ENCODE measurements at places on chromosomes 5 and 9.

DNA sequence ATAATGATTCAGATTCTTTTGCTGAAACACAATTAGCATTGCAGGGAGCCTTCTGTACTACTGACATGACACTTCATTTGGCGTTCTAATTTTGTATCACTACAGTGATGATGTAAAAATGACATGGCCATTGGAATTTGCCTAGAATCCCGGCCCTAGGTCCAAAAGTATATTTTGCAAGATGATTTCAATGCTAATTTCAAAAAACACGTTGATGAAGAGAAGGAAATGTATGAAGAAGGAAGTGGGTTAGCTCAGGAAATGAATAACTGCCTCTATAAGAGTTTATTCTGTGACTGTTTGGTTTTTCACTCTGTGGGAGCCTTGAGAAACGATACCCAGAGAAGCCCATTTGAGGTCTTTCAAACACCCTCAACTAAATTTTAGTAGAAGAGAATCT is 59.3 kb downstream of the OSTF1 start:
- no peaks in the 10 kb centered on the region for H3K4me1 ChIP-seq
- H3K4me3 ChIP-seq: no peak overlapping the region
- H3K36me3 ChIP-seq: no peaks in the 10 kb centered on the region
- no peak overlapping the region for H3K27ac ChIP-seq
- no peaks in the 10 kb centered on the region for H3K27me3 ChIP-seq

DNA sequence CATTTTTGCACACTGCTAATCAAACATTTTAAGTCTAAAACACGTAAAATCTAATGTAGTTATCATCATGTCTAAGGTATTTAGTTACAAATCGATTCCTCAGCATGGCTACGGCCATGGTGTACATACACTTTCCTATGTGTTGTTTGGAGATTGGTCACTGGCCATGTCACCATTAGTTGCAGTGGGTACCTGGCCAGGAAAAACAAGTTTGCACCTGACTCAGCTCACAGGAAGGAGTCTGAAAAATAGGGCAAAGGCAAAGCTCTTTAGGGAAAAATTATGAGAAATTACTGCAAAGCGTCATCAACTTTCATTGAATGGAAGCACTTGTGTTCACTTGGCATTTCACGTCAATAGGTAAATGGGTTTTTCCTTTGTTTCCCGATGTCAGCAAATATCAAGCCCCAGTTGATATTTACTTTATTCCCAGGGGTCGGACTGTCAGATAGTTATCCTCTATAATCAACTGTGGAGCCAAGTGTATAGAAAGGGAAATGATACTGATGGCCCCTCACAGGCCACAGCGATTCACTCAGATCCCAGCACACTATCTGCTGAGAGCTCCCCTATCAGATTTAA is 626.0 kb upstream of the ADAMTS16 start:
- H3K27me3 ChIP-seq: no peaks in the 10 kb centered on the region
- no peak overlapping the region for H3K4me3 ChIP-seq
- H3K4me1 ChIP-seq: no peaks in the 10 kb centered on the region
- DNase-seq: no peak

- no peak for DNase-seq
- H3K27me3 ChIP-seq: no peaks in the 10 kb centered on the region
- no peaks in the 10 kb centered on the region for H3K36me3 ChIP-seq
- no peak overlapping the region for H3K27ac ChIP-seq
- no peaks in the 10 kb centered on the region for H3K4me1 ChIP-seq
Observed at GRCh38 chr5:128913551-128913950, 51.7 kb upstream of the SLC27A6 start.

DNA sequence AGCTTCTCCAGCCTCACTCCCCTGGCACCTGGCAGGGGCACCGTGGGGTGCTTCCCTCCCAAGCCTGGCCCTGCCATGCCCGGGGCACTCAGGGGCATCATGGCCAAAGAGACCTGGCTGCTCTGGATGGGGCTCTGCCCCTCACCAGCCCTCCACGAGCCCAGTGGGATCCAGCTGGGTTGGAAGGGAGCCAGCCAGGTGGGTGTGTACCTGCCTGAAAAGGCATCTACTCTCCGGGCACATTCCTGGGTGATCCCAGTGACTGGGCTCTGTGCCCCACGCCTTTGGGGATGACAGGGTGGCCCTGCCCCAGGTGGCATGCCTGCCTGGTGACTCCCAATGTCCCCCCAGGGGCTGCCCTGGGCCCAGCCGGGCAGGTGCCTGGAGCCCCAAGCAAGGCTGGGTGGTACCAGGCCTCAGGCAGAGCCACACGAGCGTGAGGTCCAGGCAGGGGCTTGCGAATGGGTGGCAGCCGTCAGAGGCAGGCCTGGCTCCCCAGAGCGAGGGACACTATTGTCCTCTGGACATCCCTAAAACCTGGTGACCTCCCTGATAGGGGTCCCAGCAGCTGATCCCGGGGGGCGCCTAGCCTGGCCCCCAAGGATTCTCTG is 777 bp downstream of the GPSM1 start:
- no peak overlapping the region for H3K27ac ChIP-seq
- H3K27me3 ChIP-seq: no peaks in the 10 kb centered on the region
- H3K36me3 ChIP-seq: no peaks in the 10 kb centered on the region
- H3K4me1 ChIP-seq: peaks cover 22% of the 10 kb centered on the region
- no peak for DNase-seq

- no peak overlapping the region for H3K4me3 ChIP-seq
- H3K36me3 ChIP-seq: peaks cover 44% of the 10 kb centered on the region
- peaks cover 13% of the 10 kb centered on the region for H3K4me1 ChIP-seq
- no peak overlapping the region for H3K27ac ChIP-seq
- no peaks in the 10 kb centered on the region for H3K27me3 ChIP-seq
- DNase-seq: no peak
Observed at GRCh38 chr5:160048131-160048530, 39.2 kb downstream of the TTC1 start.

DNA sequence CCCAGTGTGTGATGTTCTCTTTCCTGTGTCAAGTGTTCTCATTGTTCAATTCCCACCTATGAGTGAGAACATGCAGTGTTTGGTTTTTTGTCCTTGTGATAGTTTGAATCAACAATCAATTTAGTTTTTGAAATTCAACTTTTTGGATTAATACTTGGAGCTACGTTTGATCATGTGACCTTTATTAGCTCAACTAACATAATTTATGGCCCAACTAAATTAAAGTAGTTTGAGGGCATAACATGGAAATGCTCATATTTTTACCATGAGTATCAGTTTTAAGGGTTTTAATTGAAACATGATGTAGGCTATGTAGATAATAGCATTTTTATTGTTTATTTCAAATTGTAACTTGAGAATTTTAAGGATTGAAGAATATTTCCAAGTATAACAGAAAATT is 168.0 kb downstream of the CCDC171 start:
- peaks cover 3% of the 10 kb centered on the region for H3K4me1 ChIP-seq
- H3K4me3 ChIP-seq: no peak overlapping the region
- no peaks in the 10 kb centered on the region for H3K36me3 ChIP-seq
- H3K27ac ChIP-seq: no peak overlapping the region
- no peak for DNase-seq

- no peaks in the 10 kb centered on the region for H3K27me3 ChIP-seq
- DNase-seq: no peak
- no peaks in the 10 kb centered on the region for H3K4me1 ChIP-seq
- H3K4me3 ChIP-seq: no peak overlapping the region
- no peak overlapping the region for H3K27ac ChIP-seq
Observed at GRCh38 chr9:19113964-19114679, 11.4 kb upstream of the HAUS6 start.

DNA sequence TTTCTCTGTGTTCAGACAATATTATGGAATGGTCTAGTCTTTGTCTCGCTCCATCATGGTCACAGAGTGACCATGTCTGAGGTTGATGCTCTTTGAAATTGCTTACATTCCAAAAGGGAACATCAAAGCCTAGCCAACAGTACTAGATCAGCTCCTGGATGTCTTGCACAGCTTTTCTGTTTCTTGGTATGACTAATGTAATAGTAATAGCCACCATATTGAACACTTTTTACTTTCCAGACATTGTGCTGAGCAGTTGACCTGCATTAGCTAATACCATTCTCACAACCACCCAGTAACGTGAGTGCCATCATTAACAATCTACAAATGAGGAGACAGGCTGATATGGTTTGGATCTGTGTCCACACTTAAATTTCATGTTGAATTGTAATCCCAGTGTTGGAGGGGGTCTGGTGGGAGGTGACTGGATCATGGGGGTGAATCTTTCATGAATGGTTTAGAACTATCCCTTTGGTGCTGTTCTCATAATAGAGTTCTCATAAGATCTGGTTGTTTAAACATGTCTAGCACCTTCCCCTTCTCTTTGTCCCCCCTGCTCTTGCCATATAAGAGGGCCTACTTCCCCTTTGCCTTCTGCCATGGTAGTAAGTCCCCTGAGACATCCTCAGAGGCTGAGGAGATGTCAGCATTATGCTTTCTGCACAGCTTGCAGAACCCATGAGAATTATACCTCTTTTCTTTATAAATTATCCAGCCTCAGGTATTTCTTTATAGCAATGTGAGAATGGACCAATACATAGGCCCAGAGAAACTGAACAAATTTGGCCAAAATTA is 577.5 kb upstream of the CLINT1 start:
- H3K4me3 ChIP-seq: no peak overlapping the region
- H3K36me3 ChIP-seq: no peaks in the 10 kb centered on the region
- H3K4me1 ChIP-seq: no peaks in the 10 kb centered on the region

GRCh38 chr5:126846344-126846743 is 69.4 kb downstream of the LMNB1 start:
- no peaks in the 10 kb centered on the region for H3K27me3 ChIP-seq
- 0 out of 2 replicates have a peak overlapping the region, but pooled peaks have one; percentile 59 for H3K27ac ChIP-seq
- H3K36me3 ChIP-seq: no peaks in the 10 kb centered on the region

DNA sequence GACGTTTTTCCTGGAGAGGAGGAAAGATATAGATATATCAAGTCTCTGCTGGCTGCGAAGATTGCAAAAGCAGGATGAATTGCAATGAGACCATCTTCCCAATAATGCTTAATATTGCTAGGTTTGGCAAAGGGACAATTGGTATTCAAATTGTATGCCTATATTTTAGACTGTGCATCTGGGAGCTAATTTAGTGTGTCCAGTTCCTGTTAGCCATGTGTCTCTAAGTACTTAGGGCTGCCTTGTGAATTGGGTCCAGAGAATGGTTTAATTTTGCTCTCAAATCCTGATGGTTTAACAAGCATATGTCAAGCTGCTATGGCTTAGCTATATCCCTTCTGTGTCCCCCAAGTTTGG is 97.6 kb upstream of the ZNF366 start:
- H3K4me3 ChIP-seq: no peak overlapping the region
- no peaks in the 10 kb centered on the region for H3K27me3 ChIP-seq
- no peak for DNase-seq
- H3K4me1 ChIP-seq: no peaks in the 10 kb centered on the region
- H3K36me3 ChIP-seq: no peaks in the 10 kb centered on the region

GRCh38 chr5:99316484-99316883 is 387.7 kb upstream of the CHD1 start:
- no peak overlapping the region for H3K27ac ChIP-seq
- no peaks in the 10 kb centered on the region for H3K4me1 ChIP-seq
- H3K4me3 ChIP-seq: no peak overlapping the region
- DNase-seq: no peak

DNA sequence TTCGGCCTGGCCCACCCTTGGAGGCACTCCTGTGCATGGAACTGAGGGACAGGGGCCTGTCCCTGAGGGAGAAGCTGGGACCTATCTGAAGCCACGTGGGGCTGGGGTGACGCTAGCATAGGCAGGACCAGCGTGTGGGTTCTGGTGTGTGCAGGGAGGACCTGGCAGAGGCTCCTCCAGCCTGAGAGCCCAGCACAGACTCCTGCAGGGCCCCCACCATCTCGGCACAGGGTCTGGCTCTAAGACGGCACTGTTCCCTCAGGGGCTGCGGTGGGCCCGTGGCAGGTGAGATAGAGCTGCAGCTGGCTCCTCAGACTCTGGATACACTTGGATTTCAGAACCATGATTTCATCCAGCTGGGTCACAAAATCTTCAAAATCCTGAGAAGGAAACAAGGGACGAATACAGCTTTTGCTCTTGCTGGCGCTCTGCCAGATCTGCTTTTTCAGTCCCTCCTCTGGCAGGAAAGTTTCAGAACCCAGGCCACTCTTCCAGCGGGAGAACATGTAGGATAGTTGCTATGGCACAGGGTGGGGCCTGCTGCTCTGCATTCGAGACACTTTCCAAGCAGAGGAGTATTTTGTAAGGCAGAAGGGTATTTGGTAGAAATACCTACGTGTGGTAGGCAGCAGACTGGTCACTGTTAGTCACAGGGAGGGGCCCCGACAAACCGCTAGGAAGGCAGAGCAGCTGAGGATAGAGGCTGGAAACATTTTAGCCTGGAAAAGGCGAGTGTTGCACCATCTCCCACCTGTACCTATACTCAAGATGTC is 74.7 kb downstream of the KIF24 start:
- no peak overlapping the region for H3K27ac ChIP-seq
- DNase-seq: no peak
- H3K27me3 ChIP-seq: no peaks in the 10 kb centered on the region
- no peak overlapping the region for H3K4me3 ChIP-seq
- H3K4me1 ChIP-seq: no peaks in the 10 kb centered on the region

DNA sequence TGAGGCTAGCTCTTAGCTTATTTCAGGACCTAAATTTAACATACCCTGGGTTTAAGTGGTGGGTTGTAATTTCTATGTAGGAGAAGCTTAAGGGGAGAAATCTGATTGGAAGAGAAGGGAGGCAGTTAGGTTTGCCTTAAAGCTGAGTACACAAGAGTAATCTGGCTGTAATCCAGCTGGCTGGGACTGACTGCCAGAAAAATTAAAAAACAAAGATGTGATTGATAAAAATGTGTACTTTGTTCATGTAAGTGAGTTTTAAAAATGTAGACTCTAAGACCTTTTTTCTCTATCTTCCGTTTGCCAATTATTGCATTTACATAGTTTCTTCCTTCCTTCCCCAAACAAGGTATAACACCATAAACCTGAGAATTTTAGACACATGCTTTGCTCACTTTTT is 17.5 kb upstream of the MSMP start:
- no peaks in the 10 kb centered on the region for H3K27me3 ChIP-seq
- no peak for DNase-seq
- peaks cover 5% of the 10 kb centered on the region for H3K4me1 ChIP-seq
- no peaks in the 10 kb centered on the region for H3K36me3 ChIP-seq
- no peak overlapping the region for H3K27ac ChIP-seq

- H3K27ac ChIP-seq: no peak overlapping the region
- H3K27me3 ChIP-seq: no peaks in the 10 kb centered on the region
- H3K4me3 ChIP-seq: no peak overlapping the region
Observed at GRCh38 chr5:170603578-170604565, 100.1 kb downstream of the KCNIP1 start.

- no peaks in the 10 kb centered on the region for H3K27me3 ChIP-seq
- no peak overlapping the region for H3K27ac ChIP-seq
- no peaks in the 10 kb centered on the region for H3K36me3 ChIP-seq
- no peak for DNase-seq
- no peak overlapping the region for H3K4me3 ChIP-seq
Observed at GRCh38 chr5:123868267-123868666, 356.3 kb downstream of the CSNK1G3 start.

DNA sequence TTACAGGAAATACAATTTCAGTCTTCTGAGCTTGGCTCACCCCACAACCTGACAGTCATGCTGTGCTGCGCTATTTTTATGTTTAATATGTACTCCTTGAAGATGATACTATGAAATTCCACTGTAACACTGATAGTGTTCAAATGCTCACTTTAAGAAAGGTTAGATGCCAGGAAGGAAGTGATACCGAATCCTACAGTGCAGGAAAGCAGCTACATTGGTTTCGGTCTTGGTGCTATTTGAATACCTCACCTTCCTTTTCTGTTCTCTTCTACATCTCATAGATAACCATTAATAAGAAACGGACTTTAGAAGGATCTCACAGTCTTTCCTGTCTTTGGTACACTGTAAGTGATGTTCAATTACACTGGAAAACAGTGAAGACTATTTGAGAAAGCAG is 117.6 kb downstream of the SEMA5A start:
- no peak overlapping the region for H3K4me3 ChIP-seq
- H3K36me3 ChIP-seq: no peaks in the 10 kb centered on the region
- no peak for DNase-seq
- peaks cover 7% of the 10 kb centered on the region for H3K4me1 ChIP-seq

Data from H1 (cell line).